HCT116 (cell line): ENCODE measurements at places on chromosomes 5 and 9. TPM values are rescaled to one million over a fixed set of nuclear protein-coding genes. Genes with fewer than 3 reads are reported as not detected.

GRCh38 chr5:133423618-133424282, 188.6 kb downstream of the FSTL4 start:
- DNase-seq: peak; percentile 16

GRCh38 chr9:109872901-109873300, 92.9 kb downstream of the PALM2AKAP2 start:
- no peak for DNase-seq

- DNase-seq: no peak
Observed at GRCh38 chr5:41559184-41559583, 48.8 kb upstream of the PLCXD3 start.

DNA sequence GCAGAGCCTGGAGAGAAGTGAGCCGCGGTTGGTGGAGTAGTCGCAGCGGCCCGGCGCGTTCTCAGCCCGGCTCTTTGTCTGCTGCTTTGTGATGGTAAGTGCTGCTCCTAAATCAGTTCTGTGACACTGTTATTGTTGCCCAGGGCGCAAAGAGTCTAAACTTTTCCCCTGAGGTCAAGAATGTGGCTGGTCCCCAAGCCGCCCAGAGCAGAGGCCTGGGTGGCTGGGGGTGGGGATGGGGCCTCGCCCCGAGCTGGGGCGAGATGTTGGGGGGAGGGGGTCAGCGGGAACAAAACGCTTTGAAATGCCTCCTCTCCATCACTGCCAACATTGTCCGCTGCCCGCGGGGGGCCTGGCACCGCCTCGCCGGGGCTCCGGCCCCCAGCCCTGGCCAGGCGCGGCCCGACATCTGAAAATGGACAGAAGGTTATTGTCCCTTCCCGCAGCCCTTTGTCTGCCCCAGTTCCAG, 11.7 kb upstream of the CERCAM start:
- DNase-seq: no peak

GRCh38 chr9:86749894-86750255, 197.4 kb downstream of the GAS1 start:
- no peak for DNase-seq

GRCh38 chr5:132022737-132023136, 11.3 kb upstream of the ACSL6 start:
- no peak for DNase-seq

DNA sequence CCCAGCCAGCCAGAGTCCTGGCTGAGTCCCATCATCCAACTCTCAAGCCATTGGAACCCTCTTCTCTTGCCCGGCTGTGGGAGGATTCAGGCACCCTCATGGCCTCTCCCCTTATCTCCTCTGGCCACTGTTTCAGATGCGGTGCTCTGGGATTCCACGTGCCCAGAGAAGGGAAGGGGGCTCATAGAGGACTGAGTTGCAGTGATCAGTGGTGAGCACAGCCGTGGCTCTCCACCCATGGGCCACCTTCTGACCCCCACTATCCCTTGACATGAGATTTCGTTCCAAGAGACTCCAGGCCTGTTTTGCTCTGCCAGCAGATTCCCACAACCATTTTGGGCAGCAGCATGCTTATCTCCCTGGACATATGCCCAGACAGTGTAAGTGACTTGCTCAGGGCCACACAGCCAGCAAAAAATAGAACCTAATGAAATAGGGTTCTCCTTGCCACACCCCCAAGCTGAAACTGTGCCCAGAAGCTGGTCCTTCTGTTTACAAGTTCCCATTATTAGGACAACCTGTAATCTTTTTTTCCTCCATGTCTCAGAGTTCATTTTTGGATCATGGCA, 2.7 kb downstream of the GPX3 start:
- no peak for DNase-seq

- no peak for DNase-seq
Observed at GRCh38 chr9:109459423-109459822, 38.7 kb downstream of the PTPN3 start.

DNA sequence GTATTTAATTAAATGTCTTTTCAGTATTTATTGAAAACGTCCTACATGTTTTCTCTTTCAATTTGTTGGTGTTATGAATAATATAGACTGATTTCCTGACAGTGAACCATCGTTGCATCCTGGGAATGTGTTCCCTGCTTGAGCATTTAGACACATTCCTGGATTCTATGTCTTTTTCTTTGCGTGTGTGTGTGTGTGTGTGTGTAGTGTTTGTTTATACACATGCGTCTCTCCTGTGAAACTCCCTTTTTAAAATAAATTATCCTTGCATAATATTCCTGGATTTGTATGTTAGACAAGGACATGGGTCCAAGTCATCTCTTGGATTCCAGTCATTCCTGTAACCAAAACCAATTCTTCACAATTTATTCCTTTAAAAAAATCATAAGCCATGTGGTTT, 153.4 kb downstream of the HSPA4 start:
- no peak for DNase-seq

DNA sequence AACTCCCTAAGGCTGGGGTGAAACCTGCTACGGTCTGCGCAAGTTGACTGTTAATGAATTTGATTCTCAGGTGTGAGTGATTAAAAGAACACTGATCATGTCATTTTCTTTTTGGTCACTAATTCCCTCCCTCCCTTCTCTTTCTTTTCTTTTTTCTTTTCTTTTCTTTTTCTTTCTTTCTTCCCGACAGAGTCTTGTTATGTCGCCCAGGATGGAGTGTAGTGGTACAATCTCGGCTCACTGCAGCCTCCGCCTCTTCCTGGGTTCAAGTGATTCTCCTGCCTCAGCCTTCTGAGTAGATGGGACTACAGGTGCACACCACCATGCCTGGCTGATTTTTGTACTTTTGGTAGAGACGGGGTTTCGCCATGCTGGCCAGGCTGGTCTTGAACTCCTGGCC, 2.6 kb downstream of the ANXA1 start:
- DNase-seq: no peak

GRCh38 chr5:122286541-122286940, 25.5 kb upstream of the SNCAIP start:
- no peak for DNase-seq

The STPG3 gene
- total RNA-seq: not detected

The OR1J2 gene
- total RNA-seq: not detected

The OR1Q1 gene
- not detected for total RNA-seq

The VAV2 gene
- total RNA-seq: 33.2 TPM

The PCDHGB2 gene
- total RNA-seq: 0.34 TPM

The FLT4 gene
- 0.17 TPM for total RNA-seq

The FOXD4 gene
- 2.8 TPM for total RNA-seq

The IL3 gene
- total RNA-seq: not detected
